ENCODE measurements at places on chromosomes 12 and 14. TPM values are rescaled to one million over a fixed set of nuclear protein-coding genes. Genes with fewer than 3 reads are reported as not detected.

- DNase-seq, result no peak
Observed at GRCh38 chr14:30657606-30658163, 35.6 kb downstream of the SCFD1 start.

- DNase-seq, result no peak
Observed at GRCh38 chr12:111435661-111436201, 30.0 kb downstream of the SH2B3 start.

GRCh38 chr12:6925540-6926279 lies 2.0 kb upstream of the ATN1 start:
- no peak for DNase-seq

DNA sequence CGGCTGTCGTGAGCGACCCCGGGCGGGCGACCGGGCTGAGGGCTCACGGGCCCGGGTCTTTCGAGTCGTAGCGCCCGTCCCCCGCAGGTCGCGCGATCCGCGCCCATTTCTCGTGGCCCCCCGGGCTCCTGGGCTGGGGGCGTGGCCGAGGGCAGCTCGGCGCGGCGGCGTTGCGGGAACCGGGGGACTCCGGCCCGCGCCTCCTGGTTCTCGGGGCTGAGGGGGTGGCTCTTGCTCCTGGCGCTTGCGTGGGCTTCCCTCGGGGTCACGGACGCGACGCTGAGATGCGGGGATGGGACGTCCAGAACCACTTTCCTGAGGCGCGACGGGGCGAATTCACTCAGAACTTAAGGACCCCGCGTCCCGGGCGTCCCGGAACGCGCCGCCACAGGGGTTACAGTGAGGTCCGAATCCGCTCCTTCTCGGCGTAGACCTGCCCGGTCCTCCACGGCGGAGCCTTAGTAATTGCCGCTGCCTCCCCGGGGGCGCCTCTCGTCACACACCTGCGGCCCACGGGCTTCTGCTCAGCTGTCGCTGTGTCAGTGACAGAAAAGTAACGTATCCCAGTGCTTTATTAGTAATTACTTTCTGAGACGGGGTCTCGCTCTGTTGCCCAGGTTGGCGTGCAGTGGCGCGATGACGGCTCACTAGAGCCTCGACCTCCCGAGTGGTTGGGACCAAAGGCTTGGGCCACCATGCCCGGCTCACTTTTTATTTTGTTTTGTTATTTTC lies 606 bp downstream of the EP400 start:
- DNase-seq, result peak; percentile 60

DNA sequence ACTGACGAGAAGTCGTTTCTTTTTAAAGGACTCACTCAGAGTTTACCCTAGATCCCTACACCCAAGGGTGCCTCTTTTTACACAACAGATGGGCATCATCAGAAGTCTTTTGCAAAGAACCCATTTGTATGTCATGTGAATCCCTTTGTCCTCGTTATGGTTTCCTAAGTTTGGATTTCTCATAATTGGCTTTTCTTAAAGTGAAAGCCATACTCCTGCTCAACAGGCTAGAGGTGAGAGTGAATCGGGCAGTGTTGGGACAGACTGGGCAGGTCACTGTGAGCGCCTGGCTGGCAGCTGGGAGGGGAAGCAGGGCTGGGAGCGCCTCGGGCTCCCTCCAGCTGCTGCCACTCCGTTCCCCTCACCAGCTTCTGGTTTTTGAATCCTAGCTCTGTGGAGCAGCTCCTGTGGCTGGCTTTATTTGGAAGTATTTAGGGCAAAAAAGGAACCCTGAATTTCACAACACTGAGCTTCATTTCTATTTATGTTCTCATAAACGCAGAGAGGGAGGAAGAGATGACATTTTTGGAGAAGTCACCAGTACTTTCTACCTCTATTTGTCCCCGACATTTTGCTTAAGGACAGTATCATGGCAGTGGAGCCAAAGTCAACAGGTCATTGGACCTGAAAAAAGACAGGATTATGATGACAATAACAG lies 63.8 kb upstream of the ACTN1 start:
- DNase-seq, result no peak

- peak; percentile 82 for DNase-seq
Observed at GRCh38 chr12:124939079-124939420, 24.6 kb upstream of the UBC start.

The LRRK2 gene
- total RNA-seq, result 0.80 TPM

- DNase-seq, result no peak
Observed at GRCh38 chr14:58826845-58827686, 189.3 kb downstream of the DACT1 start.

DNA sequence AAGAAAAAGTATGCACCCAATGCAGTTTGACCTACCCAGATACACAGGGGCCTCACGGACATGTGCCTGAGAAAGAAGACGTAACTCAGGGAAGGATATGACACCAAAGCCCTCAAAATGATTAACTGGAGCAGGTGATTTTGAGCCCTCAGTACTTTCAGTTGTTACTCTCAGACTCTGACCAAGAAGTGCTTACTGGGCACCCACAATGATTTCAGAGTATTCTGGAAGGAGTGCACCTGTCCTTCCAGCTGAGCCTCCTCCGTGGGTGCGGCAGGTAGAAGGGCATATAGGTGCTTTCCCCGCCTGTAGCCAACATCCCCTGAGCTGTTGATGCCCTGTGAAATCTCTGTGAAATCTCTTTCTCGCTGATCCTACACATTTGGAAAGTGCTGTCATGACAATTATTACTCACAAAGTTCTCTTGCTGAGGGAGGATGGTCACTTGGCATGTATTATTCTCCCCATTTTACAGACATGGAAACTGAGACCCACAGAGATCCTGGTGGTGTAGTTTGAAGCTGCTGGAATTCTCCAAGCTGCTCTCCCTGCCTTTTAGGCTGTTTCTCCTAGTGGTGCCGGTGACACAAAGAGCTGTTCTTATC lies 154.3 kb upstream of the CCND2 start:
- DNase-seq, result peak; percentile 65

The LHX5 gene
- not detected for total RNA-seq

The NUP37 gene
- 56.7 TPM for total RNA-seq

- no peak for DNase-seq
Observed at GRCh38 chr12:103558879-103559278, 28.2 kb upstream of the STAB2 start.

The SCNN1A gene
- total RNA-seq, result 0.49 TPM

The VDR gene
- 34.9 TPM for total RNA-seq

GRCh38 chr12:65279369-65280112 lies 1.1 kb downstream of the MSRB3 start:
- no peak for DNase-seq

- no peak for DNase-seq
Observed at GRCh38 chr12:132276827-132277373, 52.5 kb downstream of the GALNT9 start.

The KCNH5 gene
- total RNA-seq, result not detected

DNA sequence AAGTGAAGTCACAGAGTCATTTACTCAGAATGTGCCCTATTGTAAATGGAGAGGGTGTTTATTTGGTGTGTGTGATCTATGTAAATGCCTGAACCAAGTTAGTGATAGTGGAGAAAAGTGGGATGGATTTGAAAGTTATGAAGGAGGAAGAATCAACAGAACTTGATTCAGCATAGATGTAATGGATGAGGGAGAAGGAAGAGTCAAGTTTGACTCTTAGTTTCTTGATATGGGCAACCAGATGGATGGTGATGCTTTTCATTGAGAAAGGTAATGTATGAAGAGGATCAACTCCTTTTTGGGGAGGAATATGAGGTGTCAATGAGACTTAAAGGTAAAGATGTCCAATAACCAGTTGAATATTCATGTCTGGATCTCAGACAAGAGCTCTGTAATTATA lies 6.7 kb upstream of the MON2 start:
- DNase-seq, result no peak

The MAP3K9 gene
- 6.5 TPM for total RNA-seq

GRCh38 chr14:64767215-64767964 lies 63.2 kb downstream of the PLEKHG3 start:
- no peak for DNase-seq

GRCh38 chr14:40318211-40318719 lies 886.0 kb upstream of the FBXO33 start:
- DNase-seq, result no peak

- peak; percentile 75 for DNase-seq
Observed at GRCh38 chr14:72904840-72905561, 11.1 kb upstream of the DPF3 start.

The SCFD1 gene
- 61.9 TPM for total RNA-seq

DNA sequence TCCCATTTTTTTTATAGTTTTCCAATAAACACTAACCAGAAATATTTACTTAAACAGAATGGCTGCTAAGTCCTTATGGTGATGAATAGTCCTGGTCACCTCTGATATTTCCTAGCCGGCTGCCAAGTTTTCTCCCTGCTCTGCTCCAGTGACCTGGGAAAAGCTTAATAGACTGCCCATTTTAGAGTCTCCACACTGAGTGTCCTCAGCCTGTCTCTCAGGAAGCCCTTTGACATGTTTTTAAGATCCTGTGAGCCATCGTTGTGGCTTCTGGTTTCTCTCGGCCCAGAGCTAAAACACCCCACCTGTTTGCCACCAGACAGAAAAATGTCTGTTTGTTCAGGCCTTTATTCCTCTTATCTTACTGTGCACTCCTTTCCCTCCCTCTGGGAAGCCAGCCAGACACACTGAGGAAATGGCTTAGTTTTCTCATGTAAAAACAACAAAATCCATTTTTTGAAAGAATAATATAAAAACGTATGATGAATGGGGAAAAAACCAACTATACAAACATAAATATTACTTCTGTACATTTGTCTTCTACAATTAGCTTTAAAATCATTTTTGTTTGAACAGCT lies 25.4 kb upstream of the ALDH2 start:
- DNase-seq, result no peak

DNA sequence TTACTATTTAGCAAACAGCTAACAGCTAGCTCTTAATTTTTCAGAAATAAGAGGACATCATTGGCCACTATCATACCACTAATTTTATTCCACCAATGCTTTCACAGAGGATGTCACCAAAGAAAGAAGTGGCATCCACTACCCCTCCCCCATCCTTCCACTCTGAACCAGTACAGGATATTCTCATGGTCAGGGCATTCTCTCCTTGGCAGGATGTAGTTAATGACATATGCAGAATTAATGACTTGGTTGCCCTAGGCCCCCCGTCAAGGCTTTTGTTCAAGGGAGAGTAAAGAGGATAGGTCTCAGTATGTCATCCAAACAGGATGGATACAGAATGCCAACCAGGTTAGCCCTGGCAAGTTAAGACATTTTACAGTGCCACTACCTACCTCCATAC lies 18.9 kb upstream of the NUP107 start:
- no peak for DNase-seq

- DNase-seq, result no peak
Observed at GRCh38 chr14:67564236-67564635, 31.1 kb downstream of the PLEKHH1 start.

- DNase-seq, result no peak
Observed at GRCh38 chr12:40241741-40242140, 16.9 kb downstream of the LRRK2 start.

- DNase-seq, result peak; percentile 58
Observed at GRCh38 chr14:102872020-102872419, 50.4 kb upstream of the AMN start.

DNA sequence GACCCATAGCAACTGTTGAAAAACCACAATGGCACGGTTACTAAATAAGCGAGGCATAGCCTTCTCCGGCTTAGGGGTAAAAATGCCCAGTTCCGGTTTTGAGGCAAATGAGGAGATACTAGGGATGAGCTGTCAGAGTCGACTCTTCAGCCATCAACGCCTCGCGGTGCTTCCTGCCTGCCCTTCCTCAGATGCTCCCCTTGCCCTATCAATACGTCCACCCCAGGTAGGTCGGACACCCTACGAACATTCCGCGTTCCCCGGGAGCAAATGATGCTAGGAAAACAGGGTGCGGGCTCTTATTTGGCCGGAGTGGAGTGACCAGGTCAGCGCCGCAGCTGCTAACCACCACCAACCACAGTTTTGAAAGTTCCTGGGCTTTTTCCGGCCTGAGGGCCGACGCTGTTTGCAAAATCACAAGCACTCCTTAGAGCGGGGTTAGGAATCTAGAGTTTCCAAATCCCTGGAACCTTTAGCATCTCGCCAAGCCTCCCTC lies 1.2 kb downstream of the SRSF9 start:
- peak; percentile 65 for DNase-seq

The CLSTN3 gene
- total RNA-seq, result 71.9 TPM

- no peak for DNase-seq
Observed at GRCh38 chr14:88264116-88264515, 59.0 kb downstream of the KCNK10 start.

The GAS2L3 gene
- total RNA-seq, result 2.6 TPM

- DNase-seq, result no peak
Observed at GRCh38 chr14:73755434-73756014, 41.3 kb upstream of the PNMA1 start.

DNA sequence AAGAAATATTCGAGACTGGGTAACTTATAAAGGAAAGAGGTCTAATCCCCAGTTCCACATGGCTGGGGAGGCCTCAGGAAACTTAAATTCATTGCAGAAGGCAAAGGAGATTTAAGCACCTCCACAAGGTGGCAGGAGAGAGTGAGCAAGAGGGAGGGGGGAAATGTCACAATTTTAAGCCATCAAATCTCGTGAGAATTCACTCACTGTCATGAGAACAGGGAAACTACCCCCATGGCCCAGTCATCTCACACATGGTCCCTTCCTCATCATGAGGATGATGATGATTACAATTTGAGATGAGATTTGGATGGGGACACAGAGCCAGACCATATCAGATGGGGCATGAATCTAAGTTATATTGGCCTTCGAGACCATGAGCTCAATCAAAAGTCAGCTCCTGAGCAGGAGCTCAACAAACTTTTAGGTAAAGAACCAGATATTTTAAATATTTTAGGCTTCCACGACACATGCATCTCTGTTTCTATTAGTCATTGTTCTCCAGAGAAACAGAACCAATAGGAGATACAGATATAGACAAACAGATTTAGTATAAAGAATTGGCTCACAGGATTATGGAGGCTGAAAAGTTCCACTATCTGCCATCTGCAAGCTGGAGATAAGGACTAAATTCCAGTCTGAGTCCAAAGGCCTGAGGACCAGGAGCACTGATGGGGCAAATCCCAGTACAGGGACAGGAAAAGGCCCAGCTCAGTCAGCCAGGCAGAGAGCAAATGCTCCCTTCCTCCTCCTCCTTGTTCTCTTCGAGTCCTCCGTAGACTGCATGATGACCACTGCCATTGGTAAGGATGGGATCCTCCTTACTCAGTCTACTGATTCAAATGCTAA lies 24.9 kb downstream of the DGLUCY start:
- peak; percentile 71 for DNase-seq

GRCh38 chr12:72207486-72208409 lies 64.4 kb upstream of the TRHDE start:
- DNase-seq, result no peak

The ASIC1 gene
- total RNA-seq, result 19.0 TPM

DNA sequence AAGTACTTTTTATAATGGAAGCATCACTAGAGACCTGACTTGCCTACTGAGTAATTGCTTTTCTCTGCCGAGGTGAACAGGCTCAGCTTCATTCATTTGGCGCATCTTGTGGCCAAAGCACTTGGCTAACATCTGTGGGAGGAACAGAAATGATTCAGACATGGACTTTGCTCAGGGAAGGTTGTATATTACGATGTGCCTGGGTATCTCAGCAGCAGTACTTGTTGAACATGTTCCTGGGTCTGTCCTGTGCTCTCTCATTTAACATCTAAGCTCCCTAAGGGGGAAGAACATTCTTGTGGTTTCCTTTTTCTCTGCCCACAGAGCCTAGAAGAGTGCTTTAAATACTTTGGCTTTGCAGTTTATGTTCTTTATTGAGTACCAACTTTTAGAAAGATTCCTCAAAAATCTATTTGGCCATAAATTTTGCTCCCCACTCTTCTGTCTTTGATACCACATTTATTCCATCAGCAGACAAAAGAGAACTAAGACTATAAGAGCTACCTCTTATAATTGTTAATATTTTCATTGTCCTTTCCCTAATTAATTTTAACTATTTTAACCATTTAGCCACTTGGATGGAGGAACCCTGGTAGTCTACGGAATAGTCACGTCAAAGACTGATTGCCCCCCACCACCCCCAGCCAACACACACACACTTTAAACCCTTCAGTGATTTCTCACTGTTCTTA lies 101.2 kb upstream of the EGLN3 start:
- peak; percentile 43 for DNase-seq

The VWF gene
- 0.02 TPM for total RNA-seq

Data from activated CD8-positive, alpha-beta memory T cell treated with anti-CD3 and anti-CD28 coated beads, Interleukin-2, amount 10 ng/mL, durations not matched to agents 7 days and 5 days (primary cell).